Retina (tissue), 1 donor: ENCODE measurements at places on chromosomes 13 and 19.

DNA sequence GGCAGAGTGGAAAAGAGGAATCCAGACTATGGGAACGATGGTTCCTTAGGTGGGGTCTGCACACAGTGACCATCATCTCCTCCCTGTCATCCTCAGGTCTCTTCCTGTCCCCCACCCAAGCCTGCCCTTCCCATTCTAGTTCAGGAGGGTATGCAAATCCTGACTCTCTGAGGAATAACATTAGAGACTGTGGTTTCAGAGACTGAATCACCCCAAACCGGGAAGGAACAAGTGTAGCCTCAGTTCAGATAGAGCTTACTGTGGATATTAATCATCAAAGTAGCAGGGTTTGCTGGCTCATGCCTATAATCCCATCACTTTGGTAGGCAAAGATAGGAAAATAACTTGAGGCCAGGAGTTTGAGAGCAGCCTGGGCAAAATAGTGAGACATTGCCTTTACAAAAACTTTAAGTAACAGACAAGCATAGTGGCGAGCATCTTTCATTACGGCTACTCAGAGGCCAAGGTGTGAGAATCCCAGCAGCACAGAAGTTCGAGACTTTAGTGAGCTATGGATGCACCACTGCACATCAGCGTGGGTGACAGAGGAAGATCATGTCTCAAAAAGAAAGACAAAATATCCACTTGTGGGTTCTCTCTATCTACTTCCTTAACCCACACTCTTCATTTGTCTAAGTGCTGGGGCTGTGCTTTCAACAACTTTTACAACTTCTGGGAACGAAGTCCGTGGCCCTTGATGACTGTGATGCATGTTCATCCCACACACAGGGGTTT lies 19.3 kb upstream of the LGALS13 start:
- no peak for DNase-seq

DNA sequence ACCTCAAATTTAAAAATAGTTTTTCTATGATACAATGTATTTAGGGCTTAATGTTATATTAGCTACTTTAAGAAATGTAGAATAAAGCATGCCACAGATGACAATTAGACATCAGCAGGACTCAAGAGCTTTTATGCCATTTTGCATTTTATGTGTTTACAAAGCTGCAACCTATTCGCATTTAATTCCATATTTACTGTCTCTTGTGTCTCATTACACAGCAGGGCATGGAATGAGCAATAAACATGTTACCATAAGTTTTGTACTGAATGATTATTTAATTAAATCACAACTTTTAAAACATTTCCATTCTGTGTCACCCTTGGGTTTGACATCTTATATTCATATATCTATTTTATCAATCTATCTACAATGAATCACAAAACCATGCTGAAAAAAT lies 1756.9 kb downstream of the PCDH9 start:
- no peak for DNase-seq

DNA sequence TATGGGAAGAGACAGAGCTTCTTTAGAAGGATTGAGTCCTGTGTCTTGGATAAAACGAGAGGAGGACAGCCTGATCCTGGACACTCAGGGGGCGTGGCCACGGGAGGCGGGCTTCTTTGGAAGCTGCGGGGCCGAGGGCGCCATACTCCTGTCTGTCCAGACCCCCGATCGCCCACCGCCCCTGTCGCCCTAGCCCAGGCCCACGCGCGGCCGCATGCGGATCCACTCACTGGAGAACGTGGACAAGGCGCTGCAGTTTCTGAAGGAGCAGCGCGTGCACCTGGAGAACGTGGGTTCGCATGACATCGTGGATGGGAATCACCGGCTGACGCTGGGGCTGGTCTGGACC lies 23.1 kb downstream of the SPTBN4 start:
- no peak for DNase-seq

DNA sequence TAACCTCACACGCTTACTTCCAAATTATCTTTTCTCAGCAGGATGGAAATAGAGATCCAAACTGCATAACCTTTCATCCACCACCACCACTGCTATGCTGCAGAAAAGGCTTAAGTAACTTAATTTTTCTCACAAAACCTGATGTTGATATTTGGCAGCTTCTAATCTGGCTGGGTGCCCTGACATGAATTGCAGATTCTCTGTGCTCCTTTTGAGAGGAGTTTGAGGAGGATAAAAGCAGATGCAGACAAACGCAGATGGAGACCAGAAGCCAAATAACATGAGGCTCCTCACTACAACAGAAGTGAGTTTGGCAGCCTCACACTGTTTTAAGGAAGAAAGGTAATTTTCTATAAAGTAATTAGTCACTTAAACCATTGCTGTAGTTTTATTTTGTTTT lies 646.2 kb upstream of the ATXN8OS start:
- no peak for DNase-seq
